Colonic mucosa (tissue), 4 donors: ENCODE measurements at places on chromosomes 3 and 15.

GRCh38 chr3:13507247-13507569, 27.1 kb downstream of the HDAC11 start:
- no peak for DNase-seq

GRCh38 chr3:176514297-176514696, 683.0 kb downstream of the TBL1XR1 start:
- DNase-seq = no peak

- no peak for DNase-seq
Observed at GRCh38 chr15:69751566-69751965, 298.9 kb downstream of the RPLP1 start.

GRCh38 chr15:58506064-58506490, 74.3 kb downstream of the LIPC start:
- DNase-seq = no peak

DNA sequence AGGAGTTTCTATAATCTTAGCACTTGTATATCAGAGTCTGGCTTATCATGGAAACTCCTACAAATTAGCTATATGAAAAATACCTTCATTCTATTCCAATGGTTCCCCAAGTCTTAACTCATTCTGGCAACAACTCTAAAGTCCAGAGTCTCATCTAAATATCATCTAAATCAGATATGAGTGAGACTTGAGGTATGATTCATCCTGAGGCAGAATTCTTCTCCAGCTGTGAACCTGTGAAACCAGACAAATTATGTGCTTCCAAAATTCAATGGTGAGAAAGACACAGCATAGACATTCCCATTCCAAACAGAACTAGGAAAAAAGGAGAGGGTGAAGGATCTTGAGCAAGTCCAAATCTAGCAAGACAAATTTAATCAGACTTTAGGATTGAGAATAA, 138.8 kb downstream of the THRB start:
- no peak for DNase-seq

DNA sequence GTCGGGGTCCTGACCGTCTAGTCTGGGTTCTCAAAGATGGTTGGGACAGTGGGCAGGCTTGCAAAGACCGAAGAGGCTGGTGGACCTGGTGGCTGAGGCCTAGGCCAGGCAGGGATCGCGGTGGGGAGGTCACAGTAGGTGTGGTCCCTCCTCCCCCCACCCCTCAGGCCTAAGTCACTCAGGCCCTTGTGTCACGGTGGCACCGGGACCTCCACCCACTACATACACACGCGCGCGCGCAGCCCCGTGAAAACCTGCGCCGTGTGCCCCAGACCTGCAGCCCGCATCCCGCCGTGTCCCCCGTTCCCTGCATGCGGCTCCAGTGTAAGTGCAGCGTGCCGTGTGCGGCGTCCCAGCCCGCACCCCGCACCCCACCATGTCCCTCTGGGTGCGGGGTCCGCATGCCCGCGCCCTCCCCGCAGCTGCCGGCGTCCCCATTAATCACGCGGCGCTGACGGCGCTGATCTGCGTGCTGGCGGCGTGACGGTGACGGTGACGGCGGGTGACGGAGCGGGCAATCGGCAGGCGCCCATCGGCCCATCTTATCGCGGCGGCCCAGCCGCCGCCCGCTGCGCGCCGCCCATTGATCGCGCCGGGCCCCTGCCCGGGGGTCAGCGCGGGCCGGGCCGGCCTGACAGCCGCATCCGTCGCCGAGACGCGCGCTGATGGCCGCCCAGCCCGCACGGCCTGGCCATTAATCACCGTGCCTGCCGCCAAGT, 24.4 kb downstream of the SEC61A1 start:
- no peak for DNase-seq

DNA sequence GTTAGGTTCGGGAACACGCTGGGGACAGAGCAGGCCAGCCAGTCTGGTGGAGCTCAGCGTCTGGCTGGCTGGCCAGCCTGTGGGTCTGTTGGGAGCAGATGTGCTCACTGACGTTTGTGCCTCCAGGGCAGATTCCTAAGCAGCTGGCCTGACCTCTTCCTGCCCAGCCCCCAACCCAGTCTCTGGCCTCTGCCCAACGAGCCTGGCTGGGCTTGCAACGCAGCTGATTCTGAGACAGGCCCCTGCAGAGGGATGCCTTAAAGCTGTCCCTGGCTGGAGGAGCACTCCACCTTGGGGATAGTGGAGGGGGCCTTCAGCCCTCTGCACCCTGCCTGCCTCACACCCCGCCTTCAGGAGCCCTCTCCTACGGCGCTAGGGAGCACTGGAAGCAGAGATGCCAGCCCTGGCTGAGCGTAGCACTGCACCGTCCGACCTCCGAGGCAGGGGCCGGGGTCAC, 46.0 kb downstream of the KLF13 start:
- DNase-seq = no peak

- DNase-seq = no peak
Observed at GRCh38 chr15:60259469-60259868, 138.3 kb downstream of the ANXA2 start.

GRCh38 chr3:11020764-11021163, 28.2 kb downstream of the SLC6A1 start:
- no peak for DNase-seq

DNA sequence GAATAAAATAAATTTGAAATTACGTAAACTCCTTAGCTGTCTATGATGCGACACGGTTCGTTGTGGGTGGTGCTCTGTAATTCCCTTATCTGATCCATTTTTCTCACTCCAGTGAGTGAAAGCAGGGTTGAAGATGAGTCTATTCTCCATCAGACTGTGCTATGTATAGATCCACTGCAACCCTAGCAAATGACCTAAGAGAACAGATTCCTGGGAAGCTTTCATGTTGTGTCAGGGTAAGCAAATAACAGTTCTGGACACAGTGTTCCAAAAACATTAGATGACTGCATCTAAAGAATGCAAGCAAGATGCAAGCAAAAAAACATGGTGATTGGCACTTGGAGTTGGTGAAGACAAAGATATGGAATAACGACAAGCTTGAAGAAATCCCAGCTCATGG, 239.3 kb downstream of the SLC9A9 start:
- no peak for DNase-seq

- no peak for DNase-seq
Observed at GRCh38 chr15:55977231-55977630, 16.2 kb downstream of the NEDD4 start.

GRCh38 chr3:50203809-50204803, 965 bp upstream of the SLC38A3 start:
- no peak for DNase-seq

GRCh38 chr3:125055331-125055912, 375 bp downstream of the HEG1 start:
- no peak for DNase-seq

DNA sequence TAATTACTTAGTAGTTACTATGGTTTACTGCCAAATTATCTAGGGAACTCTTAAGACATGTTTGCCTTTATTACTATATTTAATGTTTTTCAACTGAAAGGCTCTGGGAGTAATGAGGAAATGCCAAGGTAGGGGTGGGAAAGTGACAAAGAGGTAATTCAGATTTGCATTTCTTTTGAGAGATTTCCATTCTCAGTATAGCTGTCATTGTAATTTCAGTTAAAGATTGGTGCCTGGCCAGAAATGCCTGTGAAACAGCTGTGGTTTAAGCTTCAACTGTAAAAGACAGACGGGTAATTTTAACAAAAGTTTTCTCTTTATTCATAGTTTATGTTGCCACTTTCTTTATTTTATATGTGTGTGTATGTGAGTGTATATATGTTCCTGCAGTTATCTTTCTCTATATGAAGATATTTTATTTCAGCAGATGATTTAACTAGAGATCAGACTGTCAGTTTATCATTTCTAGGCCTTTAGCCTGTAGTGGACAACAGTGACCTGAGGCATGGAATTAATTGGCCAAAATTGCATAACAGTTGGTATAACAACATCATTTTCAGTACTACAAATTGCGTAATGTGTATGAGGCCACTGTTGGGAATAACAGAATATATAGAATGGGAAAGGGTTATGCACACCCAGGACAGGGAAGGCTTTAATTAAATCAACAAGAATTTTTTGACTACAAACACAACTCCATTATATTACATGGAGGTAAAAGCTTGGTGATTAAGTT, 119.0 kb downstream of the BBX start:
- no peak for DNase-seq

GRCh38 chr3:134332344-134332743, 41.9 kb downstream of the AMOTL2 start:
- no peak for DNase-seq

- no peak for DNase-seq
Observed at GRCh38 chr3:135792174-135792573, 173.4 kb upstream of the PPP2R3A start.

GRCh38 chr15:42402455-42403205, 43.3 kb downstream of the CAPN3 start:
- DNase-seq = no peak

DNA sequence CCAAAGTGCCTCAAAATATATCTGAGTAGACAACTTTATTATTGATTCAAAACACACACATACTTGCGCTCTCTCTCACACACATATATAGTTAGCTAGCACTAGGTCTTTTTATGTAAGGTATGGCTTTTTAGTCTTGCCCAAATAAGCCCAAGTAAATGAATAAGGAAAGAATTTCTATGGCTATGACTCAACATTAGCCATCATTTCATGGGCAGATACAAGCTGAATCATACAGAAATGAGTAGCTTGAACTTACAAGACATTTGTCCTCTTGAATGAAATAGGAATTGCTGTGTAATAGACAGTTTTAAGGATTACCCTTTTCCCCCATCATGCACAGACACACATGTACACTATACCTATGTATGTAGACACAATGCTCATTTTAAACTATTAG, 4.9 kb downstream of the CADPS start:
- no peak for DNase-seq

DNA sequence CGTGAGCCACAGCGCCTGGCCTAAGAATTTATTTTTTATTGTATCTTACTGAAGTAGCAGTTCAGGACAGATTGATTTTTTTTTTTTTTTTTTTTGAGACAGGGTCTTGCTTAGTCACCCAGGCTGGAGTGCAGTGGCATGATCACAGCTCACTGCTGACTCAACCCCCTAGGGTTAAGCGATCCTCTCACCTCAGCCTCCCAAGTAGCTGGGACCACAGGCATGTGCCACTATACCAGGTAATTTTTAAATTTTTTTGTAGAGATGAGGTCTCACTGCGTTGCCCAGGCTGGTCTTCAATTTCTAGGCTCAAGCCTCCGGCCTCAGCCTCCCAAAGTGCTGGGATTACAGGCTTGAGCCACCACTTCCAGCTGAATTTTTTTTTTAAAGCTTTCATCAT, 99.8 kb upstream of the HERC1 start:
- no peak for DNase-seq

DNA sequence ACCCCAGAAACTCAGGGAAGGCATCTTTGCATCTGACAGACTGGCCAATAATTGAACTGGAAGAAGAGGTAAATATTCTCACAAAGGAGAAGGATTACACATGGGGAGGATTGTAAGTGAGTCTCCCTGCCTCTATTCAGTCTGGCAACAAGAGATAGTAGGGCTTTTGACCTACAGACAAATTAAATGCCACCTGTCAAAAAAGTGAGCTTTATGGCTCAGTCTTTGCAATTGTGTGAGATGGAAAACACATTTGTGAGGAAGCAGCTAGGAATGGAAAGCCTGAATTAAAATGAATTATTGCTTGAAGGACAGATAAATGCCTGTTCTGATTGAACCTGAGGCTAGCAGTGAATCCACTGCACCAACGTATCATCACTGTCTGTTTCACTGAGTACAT, 173.3 kb upstream of the GOLIM4 start:
- no peak for DNase-seq

DNA sequence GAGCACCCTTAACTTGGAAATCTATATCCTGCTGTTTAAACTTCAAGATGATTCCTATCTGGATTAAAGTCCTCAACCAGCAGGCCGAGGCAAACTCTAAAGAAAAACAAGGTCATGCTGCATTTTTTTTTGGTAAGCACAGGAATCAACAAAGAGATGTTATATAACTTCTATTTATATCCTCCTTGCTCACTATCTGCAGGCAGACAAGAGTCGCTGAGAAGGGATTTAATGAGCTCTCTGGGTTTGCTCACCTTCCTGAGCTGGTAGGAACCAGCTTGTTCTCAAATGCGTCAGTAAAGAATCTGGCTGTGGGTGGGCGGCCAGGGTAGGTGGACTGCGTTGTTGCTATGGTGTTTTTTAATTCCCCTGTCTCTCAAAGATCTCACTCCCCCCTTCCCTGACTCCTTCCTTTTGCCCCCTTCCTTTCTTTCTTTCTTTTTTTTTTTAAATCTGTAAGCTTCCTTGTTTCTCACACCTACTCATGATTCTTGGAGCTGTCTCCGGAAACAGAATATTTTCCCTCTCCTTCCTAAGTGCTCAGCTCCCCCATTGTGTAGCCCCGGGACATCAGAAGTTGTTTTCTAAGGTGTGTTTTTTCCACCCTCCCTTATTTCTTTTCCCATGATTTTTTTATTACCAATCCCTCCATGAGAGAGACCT, 228.8 kb upstream of the BHLHE40 start:
- no peak for DNase-seq

DNA sequence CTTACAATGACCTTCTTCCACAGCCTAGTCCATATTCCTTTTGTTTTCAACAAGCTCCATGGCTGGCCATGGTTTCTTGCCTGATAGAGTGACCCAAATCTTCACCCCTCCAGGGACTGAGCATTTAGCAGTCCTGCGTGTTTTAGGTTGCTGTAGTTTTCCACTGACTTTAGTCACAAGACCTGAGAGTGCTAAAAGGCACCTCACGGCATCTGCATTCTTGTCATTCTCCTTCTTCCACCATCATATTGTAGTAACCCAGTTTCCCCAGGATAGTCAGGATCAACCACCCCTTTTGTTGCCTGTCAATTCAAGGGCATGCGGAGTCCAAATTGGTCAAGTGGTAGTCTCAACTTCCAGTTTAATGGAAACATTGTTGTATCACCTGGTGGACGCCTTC, 20.8 kb downstream of the HTR3C start:
- no peak for DNase-seq

GRCh38 chr15:22811640-22812039, 25.2 kb downstream of the NIPA1 start:
- DNase-seq = peak; percentile 56

- DNase-seq = no peak
Observed at GRCh38 chr3:38586546-38587520, 62.7 kb downstream of the SCN5A start.

DNA sequence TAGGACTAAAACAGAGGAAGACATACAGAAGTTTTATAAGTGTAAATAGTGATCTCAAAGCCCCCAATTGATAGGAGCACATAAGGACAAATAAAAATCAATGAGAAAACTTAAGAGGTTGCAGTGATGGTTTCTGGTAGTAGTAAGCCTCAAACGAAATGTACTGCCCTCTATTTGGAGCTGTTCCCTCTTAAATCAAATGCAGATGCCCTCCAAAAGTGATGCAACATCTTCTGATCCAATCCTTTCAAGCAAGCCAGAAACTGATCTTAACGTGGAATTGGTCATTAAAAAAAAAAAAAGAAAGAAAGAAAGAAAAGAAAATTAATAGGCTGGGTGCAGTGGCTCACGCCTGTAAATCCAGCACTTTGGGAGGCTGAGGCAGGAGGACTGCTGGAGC, 259.3 kb downstream of the ZBTB20 start:
- no peak for DNase-seq

GRCh38 chr3:149535333-149535685, 60.8 kb downstream of the TM4SF4 start:
- DNase-seq = no peak
